NCI-H1930 (cell line): ENCODE measurements at places on chromosomes 13 and 19.

DNA sequence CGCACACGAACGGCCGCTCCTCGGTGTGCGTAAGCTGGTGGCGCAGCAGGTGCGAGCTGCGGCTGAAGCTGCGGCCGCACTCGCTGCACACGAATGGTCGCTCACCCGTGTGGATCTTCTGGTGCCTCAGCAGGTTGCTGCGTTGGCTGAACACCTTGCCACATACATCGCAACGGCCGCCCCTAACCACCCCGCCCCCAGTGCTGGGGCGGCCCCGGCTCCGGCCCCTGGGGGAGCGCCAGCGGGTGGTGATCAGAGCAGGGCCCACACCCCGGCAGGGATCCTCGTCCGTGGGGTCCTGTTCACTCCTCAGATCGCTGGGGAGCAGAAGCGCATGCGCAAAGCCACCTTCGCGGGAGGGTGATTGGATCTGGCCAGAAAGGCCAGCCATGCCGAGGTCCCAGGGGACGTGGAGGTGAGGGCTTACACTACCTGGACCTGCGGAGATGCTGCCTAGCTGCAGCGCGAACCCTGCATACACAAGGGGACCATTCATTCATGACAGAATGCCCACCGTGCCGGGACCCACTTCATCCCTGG lies 4.7 kb upstream of the UBE2M start:
- no peak for DNase-seq

DNA sequence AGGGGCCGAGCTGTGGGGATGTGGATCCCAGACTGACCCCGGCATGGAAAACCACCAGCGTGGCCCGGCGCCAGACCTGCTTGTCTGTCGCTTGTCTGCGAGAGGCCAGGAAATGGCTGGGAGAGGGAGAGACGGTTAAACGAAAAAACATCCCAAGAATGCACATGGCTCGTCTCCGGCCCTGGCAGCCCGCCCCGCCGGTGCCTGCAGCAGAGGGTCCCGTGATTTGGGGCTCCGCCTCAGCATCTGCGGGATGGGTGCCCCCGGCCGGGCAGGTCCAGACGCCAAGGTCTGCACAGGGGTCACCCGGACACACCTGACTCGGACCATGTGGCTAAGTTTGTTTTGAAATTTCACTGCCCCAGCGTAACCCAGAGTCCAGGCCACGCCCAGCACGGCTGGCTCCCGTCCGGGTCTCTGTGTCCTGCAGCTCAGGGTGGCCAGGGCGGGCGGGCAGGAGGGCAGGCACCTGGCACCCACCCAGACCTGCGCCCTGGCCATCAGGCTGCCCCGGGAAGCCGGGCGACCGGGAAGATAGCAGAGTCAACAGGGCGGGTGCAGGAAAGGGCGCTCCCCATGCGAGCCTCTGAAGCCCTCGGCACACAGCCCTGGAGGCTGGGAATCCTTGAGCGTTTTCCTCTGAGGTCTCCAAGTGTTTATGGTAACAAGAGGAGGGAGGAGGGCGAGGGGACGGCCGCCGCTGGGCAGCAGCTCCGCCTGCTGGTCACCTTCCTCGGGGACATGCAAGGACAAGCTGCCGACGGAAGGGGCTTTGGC lies 103.2 kb downstream of the GADD45B start:
- DNase-seq, result no peak

DNA sequence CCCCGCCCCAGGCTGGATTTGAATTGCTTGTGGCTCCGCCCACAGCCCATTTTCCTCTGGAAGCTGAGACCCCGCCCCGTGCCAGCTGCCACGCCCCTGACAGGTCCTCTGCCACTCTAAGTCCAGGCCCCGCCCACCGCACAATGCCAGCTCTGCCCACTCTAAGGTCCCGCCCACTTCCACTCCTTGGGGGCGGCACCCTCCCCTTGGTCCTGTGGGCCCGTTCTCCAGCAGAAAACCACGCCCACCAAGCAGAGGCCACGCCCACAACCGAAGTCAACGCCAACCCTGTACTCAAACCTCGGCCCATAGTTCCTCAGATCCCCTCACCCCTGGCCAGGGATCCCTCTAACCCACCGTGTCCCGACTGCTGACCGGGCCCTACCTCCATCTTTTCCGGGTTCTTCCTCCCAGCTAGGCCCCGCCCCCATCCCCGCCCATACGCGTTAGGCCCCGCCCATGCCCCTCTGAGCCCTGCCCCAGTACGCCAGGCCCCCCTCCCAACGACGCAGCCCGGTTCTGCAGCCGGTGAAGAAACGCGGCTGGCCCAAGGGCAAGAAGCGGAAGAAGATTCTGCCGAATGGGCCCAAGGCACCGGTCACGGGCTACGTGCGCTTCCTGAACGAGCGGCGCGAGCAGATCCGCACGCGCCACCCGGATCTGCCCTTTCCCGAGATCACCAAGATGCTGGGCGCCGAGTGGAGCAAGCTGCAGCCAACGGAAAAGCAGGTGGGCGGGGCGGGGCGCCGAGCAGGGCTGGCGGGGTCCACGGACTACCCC lies 1.3 kb downstream of the HMG20B start:
- DNase-seq, result peak; percentile 54

- DNase-seq, result peak; percentile 52
These were observed 57.9 kb upstream of the VSTM2B start for GRCh38 chr19:29467824-29468401.

GRCh38 chr13:88656751-88657150 lies 985.6 kb downstream of the SLITRK5 start:
- DNase-seq, result no peak

DNA sequence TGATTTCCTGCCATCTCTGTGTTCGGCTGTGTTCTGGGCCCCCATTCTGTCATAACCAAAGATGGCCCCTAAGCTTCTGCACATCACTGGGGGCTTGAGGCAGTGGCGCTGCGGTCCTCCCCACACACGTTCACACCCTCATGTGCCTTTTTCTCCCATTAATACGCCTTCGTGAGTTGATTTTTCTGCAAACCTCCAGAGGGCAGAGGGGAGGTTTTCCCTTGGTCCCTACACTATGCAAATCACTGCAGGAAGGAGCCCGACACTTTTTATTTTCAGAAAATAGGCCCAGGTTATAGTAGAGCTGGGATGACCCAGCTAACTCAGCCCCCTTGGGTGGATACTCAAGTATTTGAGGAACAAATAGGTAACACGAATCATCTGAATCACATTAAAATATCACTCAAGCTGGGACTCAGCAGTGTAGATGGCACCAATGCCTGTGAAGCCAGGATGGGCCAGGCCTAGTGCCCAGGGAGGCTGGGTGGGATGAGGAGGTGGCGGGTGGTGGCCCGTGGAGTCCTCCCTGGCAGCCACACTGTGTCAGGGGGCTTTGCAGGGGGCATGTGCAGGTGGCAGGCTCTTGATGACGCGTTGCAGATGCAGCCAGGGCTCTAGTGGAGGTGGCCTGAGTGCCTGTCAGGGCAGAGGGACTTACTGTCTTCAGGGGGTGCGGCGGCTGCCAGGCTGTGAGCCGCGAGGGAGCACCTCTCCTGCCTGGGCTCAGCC lies 234.3 kb downstream of the TEX29 start:
- DNase-seq, result no peak

- DNase-seq, result no peak
These were observed 46.5 kb downstream of the LYL1 start for GRCh38 chr19:13056052-13056660.

DNA sequence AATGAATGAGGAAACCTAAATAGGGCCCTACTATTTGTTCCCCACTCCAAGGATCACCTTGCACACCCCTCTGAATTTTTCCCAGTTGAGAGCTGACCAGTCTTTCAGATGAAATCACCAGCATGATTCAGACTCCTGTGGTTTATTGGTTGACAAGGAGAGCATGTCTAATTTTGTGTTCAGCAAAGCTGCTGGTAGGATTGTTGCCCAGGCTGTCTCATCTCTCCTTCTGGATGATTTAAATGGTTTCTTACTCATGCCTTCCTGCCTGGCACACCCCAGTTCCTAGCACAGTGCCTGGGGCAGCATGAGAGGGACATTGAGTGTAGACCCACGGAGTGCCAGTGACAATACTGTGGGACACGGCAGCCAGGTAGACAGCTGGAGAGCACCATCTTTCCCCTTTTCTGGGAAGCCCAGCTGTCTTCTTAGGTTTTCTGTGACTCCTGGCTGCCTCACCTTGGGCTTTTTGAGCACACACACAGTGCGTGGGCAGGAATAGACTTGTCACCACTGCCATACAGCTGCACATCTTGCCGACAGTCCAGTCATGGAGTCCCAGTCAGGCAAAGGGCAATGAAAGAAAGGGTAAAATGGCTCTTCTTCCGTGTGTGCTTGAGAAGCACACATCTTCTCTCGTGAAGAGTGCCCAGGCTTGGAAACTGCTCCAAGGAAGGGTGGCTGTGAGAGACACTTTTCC lies 12.3 kb downstream of the FGF9 start:
- no peak for DNase-seq

GRCh38 chr13:39039041-39039440 lies 785 bp downstream of the NHLRC3 start:
- no peak for DNase-seq

DNA sequence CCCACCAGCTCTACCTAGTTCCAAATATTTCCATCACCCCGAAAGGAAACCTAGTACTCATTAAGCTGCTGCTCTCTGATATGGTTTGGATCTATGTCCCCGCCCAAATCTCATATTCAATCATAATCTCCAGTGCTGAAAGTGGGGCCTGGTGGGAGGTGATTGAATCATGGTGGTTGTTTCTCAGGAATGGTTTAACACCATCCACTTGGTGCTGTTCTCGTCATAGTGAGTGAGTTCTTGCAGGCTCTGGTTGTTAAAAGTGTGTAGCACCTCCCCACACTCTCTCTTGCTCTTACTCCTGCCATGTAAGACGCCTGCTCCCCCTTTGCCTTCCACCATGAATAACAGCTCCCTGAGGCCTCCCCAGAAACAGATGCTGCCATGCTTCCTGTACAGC lies 43.4 kb upstream of the MED4 start:
- DNase-seq, result no peak

GRCh38 chr19:28397306-28397705 lies 815.6 kb downstream of the UQCRFS1 start:
- DNase-seq, result no peak

DNA sequence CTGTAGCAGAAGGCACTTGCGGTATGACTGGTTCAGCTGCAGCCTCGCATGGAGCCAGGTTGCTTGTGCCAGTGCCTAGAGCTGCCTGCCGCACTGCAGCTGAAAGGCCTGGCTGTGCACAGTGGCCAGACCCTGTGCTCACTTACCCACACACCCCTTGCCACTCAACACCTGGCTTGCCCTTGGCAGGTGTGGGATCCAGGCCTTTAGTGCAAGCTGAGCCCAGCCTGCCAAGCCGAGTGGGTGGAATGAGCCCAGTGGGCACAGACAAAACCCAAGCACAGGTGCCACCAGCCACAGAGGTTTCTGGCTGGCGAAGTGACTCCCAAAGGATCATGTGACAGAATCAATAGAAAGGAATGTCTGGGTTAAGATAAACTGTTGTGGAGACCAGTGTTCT lies 19.5 kb downstream of the LIG4 start:
- no peak for DNase-seq

- DNase-seq, result no peak
These were observed 183.5 kb downstream of the LIG4 start for GRCh38 chr13:108031865-108032264.

GRCh38 chr19:5961969-5962945 lies 15.7 kb downstream of the RANBP3 start:
- DNase-seq, result peak; percentile 10

- DNase-seq, result no peak
These were observed 3.7 kb upstream of the SPIB start for GRCh38 chr19:50414864-50415660.

DNA sequence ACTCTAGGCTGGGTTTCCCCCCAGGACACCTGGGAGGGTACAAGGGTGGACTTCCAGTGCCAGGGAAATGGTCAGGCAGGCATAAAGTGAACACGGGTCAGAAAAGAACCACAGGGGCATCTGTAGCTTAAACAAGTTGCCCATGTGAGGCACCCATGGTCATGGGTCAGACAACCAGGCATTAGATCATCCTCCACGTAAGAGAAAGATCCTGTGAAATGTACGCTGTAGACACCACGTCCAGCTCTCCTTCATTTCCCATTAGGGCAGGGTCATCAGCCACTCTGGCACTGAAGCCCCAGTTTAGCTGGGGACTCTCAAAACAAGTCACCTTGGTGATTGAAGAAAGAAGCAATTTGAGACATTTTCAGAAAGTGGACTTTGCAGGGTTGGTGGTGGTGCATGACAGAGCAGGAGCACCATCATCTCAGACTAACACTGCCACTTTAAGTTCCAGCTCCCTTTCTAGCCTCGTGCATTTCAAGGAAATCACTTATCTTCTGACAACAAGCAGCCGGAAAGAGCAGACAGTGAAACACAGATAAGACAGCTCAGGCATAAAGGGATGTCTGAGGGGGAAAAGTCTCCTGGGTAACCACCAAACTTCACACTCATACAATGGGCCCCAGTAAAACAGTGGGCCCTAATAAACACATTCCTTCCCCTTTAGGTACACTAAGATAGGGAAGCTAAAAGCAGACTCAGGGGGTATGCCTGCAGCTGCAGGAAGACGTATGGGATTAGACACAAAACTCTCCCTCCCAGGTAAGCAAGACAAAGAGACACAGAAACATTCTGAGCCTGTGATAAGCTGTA lies 16.1 kb upstream of the SIGLEC6 start:
- no peak for DNase-seq

DNA sequence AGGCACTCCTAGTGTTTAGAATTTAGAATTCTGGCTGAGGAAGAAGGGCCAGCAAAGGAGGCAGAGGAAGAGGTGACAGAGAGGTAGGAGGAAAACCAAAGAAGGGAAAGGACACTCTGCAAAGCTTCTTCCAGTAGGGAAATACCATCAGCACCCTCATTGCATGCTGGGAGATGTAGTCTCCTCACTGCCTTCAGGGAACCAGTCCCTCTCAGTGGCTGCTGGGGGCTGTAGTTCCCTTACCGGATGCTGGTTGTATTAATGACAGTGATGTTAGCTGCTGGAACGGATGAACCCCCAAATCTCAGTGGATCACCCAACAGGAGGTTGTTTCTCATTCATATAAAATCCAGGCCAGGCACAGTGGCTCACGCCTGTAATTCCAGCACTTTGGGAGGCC lies 10.1 kb downstream of the GRIN2D start:
- peak; percentile 69 for DNase-seq

DNA sequence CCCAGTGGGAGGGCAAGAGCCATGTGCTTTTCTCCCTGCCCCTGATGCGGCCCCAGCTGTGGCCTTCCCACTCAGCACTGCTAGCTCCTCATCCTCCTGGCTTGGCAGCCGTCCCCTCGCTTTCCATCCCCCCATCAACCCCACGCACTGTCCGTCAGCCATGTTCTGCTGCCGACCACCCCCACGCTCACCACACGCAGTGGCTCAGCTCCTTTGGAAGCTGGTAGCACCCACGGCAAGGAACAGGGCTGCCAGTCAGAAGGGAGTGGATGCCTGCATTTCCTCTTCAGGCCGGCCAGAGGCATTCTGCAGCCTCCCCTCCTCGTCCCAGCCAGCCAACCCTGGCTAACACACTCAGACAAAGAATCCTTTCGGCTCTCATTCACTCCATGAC lies 6.3 kb downstream of the CALM3 start:
- DNase-seq, result no peak
